Activated CD8-positive, alpha-beta memory T cell treated with anti-CD3 and anti-CD28 coated beads for 36 hours (primary cell): ENCODE measurements at places on chromosomes 7 and 10. TPM values are rescaled to one million over a fixed set of nuclear protein-coding genes. Genes with fewer than 3 reads are reported as not detected.

The FAM13C gene
- not detected for total RNA-seq

The PRR15 gene
- not detected for total RNA-seq

The PPP1R3C gene
- total RNA-seq, result 0.19 TPM

The TSPAN33 gene
- total RNA-seq, result 19.2 TPM
